ENCODE measurements at places on chromosomes 1 and 21. TPM values are rescaled to one million over a fixed set of nuclear protein-coding genes. Genes with fewer than 3 reads are reported as not detected.

GRCh38 chr1:243979396-243979795 lies 71.7 kb upstream of the ZBTB18 start:
- no peaks in the 10 kb centered on the region for H3K4me1 ChIP-seq
- no peak overlapping the region for H3K4me3 ChIP-seq
- no peak for DNase-seq
- no peak overlapping the region for H3K27ac ChIP-seq

The ZNF695 gene
- total RNA-seq: not detected

The HSD17B7 gene
- total RNA-seq: 16.9 TPM

- H3K27me3 ChIP-seq: no peaks in the 10 kb centered on the region
- H3K36me3 ChIP-seq: no peaks in the 10 kb centered on the region
- no peaks in the 10 kb centered on the region for H3K4me1 ChIP-seq
- no peak overlapping the region for H3K27ac ChIP-seq
- H3K4me3 ChIP-seq: no peak overlapping the region
These were observed 484.9 kb downstream of the SETD4 start for GRCh38 chr21:35575280-35575915.

- no peak overlapping the region for H3K27ac ChIP-seq
- H3K4me3 ChIP-seq: no peak overlapping the region
- no peak for DNase-seq
- no peaks in the 10 kb centered on the region for H3K27me3 ChIP-seq
These were observed 79.8 kb upstream of the ROR1 start for GRCh38 chr1:63693944-63694571.

DNA sequence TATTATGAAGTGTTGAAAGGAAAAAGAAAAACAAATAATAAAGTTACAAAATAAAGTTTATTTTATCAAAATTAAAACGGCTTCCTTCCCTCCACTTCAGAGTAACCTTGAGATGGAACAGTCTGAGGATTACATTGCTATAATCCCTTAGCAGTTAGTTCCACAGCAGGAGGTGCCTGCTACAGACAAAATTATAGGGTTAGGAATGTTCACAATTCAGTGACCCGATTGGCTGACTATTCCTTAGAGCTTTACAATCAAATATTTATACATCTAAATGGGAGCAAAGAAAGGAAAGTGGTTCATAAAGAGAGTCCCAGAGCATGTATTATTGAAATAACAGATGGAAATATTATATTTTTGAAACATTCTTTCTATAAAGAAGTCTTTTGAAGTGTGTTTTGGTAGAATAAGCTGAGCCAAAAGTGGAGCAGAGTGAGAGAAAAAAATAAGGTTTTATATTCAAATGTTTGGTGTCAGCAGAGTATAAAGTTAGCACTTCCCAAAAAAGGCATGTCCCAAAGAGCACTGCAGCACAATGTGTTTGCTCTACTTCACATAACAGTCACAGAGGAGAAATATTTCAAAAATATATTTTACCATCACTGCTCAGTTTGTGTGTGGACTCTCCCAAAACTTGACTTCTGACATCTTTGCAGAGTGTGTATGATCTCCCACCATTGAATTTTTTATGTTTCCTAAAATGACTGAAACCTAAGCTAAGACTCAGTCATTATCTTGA lies 71.4 kb upstream of the GORAB start:
- H3K4me3 ChIP-seq: no peak overlapping the region
- H3K36me3 ChIP-seq: no peaks in the 10 kb centered on the region
- H3K4me1 ChIP-seq: no peaks in the 10 kb centered on the region
- H3K27ac ChIP-seq: no peak overlapping the region
- H3K27me3 ChIP-seq: no peaks in the 10 kb centered on the region

DNA sequence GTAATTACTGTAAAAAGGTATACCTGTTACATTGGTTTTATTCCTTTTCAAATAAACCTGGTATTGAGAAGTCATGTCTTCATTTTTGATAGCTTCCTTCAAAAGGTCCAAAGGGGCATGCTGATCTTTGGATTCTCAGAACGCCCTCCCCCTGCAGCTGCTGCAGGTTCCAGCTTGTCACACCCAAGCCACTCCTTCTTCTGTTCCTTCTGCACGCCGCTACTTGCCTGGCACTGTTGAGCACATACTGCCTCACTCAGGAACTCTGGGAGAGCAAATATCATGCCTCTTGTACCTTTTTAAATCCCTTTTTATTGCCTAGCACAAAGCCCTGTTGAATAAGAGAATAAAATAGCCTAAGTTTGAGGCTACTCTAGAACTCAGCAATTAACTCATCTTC lies 136.9 kb downstream of the BARHL2 start:
- H3K4me1 ChIP-seq: no peaks in the 10 kb centered on the region
- no peak overlapping the region for H3K27ac ChIP-seq
- no peak for DNase-seq
- no peak overlapping the region for H3K4me3 ChIP-seq

GRCh38 chr1:227914801-227915563 lies 32.8 kb downstream of the WNT9A start:
- H3K4me3 ChIP-seq: no peak overlapping the region
- H3K36me3 ChIP-seq: no peaks in the 10 kb centered on the region
- DNase-seq: no peak
- H3K27me3 ChIP-seq: no peaks in the 10 kb centered on the region

The PLPPR5 gene
- total RNA-seq: not detected

GRCh38 chr1:63779338-63780211 lies 5.8 kb downstream of the ROR1 start:
- DNase-seq: no peak
- no peaks in the 10 kb centered on the region for H3K36me3 ChIP-seq
- peaks cover 13% of the 10 kb centered on the region for H3K4me1 ChIP-seq
- no peak overlapping the region for H3K27ac ChIP-seq

- no peak overlapping the region for H3K27ac ChIP-seq
- H3K27me3 ChIP-seq: no peaks in the 10 kb centered on the region
- no peak overlapping the region for H3K4me3 ChIP-seq
- no peaks in the 10 kb centered on the region for H3K36me3 ChIP-seq
- DNase-seq: no peak
These were observed 20.6 kb downstream of the PYHIN1 start for GRCh38 chr1:158951956-158952355.

The ITGB2 gene
- 54.5 TPM for total RNA-seq

The SNX27 gene
- 14.9 TPM for total RNA-seq

- DNase-seq: no peak
- H3K27me3 ChIP-seq: no peaks in the 10 kb centered on the region
- H3K36me3 ChIP-seq: no peaks in the 10 kb centered on the region
- H3K4me3 ChIP-seq: no peak overlapping the region
- H3K27ac ChIP-seq: no peak overlapping the region
These were observed 42.4 kb upstream of the TENT5C start for GRCh38 chr1:117563492-117563875.

DNA sequence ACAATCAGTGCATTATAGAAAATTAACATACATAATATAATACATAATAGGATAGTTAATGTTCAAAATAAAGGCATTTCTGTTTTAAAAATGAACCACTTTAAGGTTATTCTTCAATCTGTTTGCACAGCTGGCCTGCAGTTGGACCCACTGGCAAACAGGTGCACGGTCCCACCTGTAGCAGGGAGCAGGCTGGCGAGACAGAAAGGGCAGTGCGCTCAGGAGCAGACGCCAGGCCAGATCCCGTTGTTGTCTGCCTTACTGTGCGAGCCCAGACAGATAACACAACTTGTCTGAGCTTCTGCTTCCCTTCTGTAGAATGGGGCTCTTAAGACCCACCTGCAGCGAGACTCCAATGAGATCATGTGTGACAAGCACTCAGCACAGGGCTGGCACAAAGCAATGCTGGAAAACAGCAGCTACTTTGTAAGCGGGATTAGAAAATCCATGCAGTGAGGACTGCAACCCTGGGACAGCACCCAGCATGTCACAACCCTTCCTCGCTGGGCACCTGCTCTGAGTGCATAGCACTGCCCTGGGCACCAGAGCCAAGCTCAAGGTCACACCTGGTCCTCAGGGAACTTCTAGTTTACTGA lies 33.5 kb downstream of the VPS26C start:
- no peaks in the 10 kb centered on the region for H3K27me3 ChIP-seq
- DNase-seq: no peak
- no peak overlapping the region for H3K27ac ChIP-seq
- no peaks in the 10 kb centered on the region for H3K36me3 ChIP-seq
- no peak overlapping the region for H3K4me3 ChIP-seq

DNA sequence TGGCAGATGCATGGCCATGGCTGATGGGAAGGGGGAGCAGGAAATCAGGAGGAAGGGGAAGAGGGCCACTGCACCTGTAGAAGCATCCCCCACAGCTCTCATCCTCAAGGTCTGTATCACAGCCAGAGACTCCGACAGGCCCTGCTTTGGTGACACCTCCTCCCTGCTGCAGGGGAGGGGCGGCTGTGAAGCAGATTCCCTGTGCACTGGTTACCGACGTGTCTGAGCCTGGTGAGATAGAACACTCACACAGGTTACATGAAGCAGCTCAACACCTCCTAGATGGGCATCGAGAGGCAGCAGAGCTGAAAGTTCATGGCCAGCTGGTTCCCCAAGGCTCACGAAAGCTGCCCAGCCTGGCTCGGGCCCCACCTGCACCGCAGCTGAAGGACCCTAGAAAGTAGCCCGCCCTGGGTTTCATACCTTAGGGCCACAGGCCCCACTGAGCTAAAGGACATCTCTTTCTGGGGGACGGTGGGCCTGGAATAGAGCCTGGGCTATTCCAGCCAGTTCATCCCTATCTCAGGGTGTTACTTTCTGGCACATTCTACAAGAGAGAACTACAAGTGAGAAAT lies 30.2 kb upstream of the AJAP1 start:
- no peak overlapping the region for H3K4me3 ChIP-seq
- peak; percentile 35 for DNase-seq
- H3K27ac ChIP-seq: no peak overlapping the region
- no peaks in the 10 kb centered on the region for H3K27me3 ChIP-seq
- H3K4me1 ChIP-seq: no peaks in the 10 kb centered on the region
- H3K36me3 ChIP-seq: no peaks in the 10 kb centered on the region

DNA sequence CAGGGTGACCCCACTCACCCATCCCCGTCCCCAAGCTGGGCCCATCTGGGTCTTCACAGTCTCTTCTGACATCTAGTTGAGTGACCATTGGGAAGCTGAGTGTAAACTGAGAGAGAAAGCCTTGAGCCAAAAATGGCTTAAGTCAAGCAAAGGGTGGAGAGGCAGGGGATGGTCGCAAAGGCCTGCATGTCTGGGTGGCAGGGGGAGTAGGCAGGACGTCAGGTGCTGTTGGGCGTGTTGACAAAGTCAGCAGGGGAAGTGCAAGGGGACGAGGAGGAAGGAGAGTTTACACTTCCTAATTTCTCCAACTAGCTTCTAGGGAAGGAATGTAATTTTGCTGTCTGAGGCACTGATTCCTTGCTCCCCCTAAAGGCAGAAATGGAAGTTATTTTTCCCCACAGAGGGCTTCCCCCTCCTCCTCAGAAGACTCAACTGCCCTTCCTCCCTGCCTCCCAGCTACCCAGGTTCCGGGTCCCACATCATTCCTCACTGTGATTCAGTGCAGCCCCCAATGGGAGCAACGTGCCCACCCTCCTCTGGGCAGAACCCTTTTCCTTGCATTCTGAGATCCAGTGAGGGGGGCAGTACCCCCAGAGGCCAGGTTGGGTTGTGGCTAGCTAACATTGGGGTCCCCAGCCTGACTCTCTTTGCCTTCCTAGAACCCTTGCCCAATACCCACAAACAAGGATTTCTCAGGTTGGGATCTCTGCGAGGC lies 1.2 kb upstream of the ADORA1 start:
- H3K27ac ChIP-seq: no peak overlapping the region
- H3K36me3 ChIP-seq: no peaks in the 10 kb centered on the region

- no peak overlapping the region for H3K4me3 ChIP-seq
- H3K4me1 ChIP-seq: no peaks in the 10 kb centered on the region
- H3K36me3 ChIP-seq: no peaks in the 10 kb centered on the region
- no peak for DNase-seq
- no peaks in the 10 kb centered on the region for H3K27me3 ChIP-seq
These were observed 23.3 kb upstream of the CDK18 start for GRCh38 chr1:205481218-205481617.

GRCh38 chr1:51583532-51583931 lies 33.4 kb upstream of the OSBPL9 start:
- no peak for DNase-seq
- no peaks in the 10 kb centered on the region for H3K36me3 ChIP-seq
- no peaks in the 10 kb centered on the region for H3K4me1 ChIP-seq
- no peak overlapping the region for H3K27ac ChIP-seq

GRCh38 chr21:33433425-33434114 lies 30.4 kb downstream of the IFNGR2 start:
- no peak overlapping the region for H3K27ac ChIP-seq
- no peaks in the 10 kb centered on the region for H3K27me3 ChIP-seq
- no peak for DNase-seq
- no peak overlapping the region for H3K4me3 ChIP-seq

The FCRL5 gene
- total RNA-seq: 0.61 TPM

GRCh38 chr1:228149406-228150119 lies at the start of gene GJC2:
GJC2 (plus strand) TSS chr1:228149930; CDS start chr1:228157759, 7,829 bp downstream.
- no peaks in the 10 kb centered on the region for H3K4me1 ChIP-seq
- peak; percentile 46 for DNase-seq
- H3K27me3 ChIP-seq: no peaks in the 10 kb centered on the region
- H3K36me3 ChIP-seq: peaks cover 9% of the 10 kb centered on the region
- peak within 1 kb of the TSS; percentile 38 for H3K27ac ChIP-seq

GRCh38 chr1:37657620-37658412 lies 23.1 kb upstream of the RSPO1 start:
- DNase-seq: no peak
- H3K4me3 ChIP-seq: no peak overlapping the region

The TDRD5 gene
- not detected for total RNA-seq

DNA sequence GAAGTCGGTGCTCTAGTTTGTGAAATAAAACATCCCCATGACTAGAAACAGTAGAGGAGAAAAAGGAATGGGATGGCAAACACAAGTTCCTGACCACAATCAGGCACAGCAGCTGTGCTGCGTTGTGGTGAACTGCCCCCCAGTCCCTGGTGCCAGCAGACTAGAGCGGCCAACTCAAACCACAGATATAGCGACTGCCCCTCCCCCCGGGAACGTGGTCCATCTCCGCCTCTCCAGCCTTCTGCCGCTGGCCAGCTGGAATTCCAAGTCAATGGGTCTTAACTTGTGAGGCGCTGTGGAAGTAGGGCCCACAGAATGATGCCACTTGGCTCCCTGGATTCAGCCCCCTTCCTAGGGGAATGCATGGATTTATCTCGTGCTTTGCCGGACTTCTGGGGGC lies 41.6 kb upstream of the ZNF678 start:
- DNase-seq: no peak
- H3K27me3 ChIP-seq: no peaks in the 10 kb centered on the region
- no peak overlapping the region for H3K27ac ChIP-seq
- H3K4me1 ChIP-seq: no peaks in the 10 kb centered on the region

The LEFTY2 gene
- not detected for total RNA-seq

DNA sequence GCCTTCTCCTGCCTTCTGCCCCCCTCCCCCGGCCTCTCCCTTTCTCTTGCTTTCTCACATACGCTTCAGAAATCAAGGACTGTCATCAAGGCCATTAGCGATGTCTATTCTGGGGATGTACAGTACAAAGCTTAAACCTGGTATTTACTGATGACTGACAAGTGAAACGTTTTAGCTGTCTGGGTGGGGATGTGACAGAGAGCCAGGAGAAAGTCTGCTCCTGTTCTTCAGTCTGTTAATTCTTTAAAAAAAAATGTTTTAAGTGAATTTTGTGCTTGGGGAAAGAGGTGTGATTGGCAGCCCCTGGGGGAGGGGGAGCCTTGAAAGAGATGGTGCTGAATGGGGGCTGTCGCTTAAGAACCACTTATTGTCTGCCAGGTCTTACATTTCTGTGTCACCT lies 283.0 kb upstream of the PLXNA2 start:
- no peak overlapping the region for H3K27ac ChIP-seq
- no peak overlapping the region for H3K4me3 ChIP-seq
- H3K4me1 ChIP-seq: no peaks in the 10 kb centered on the region
- DNase-seq: no peak
- H3K27me3 ChIP-seq: no peaks in the 10 kb centered on the region
- no peaks in the 10 kb centered on the region for H3K36me3 ChIP-seq

Data from right lobe of liver (tissue), 6 donors.